ENCODE measurements at places on chromosomes 2 and 18. TPM values are rescaled to one million over a fixed set of nuclear protein-coding genes. Genes with fewer than 3 reads are reported as not detected.

GRCh38 chr2:136767030-136767429 lies 1.7 kb downstream of the THSD7B start:
- no peak for DNase-seq

The PRSS56 gene
- not detected for polyA plus RNA-seq

The FBXO48 gene
- 2.3 TPM for polyA plus RNA-seq

- DNase-seq: no peak
Observed at GRCh38 chr2:133457861-133458260, 110.4 kb downstream of the NCKAP5 start.

GRCh38 chr2:182103526-182103925 lies 117.9 kb downstream of the PPP1R1C start:
- DNase-seq: no peak

The ZC3H15 gene
- polyA plus RNA-seq: 98.7 TPM

DNA sequence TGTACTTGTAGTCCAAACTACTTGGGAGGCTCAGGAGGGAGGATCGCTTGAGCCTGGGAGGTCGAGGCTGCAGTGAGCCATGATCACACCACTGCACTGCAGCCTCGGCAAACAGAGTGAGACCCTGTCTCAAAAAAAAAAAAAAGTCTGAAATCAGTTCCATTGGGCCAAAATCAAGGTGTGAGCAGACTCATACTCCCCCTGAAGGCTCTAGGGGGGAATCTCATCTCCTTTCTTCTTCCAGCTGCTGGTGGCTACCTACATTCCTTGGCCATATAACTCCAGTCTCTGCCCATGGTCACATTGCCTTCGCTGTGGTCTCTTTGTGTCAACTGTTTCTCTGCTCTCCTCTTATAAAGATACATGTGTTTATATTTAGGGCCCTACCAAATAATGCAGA lies 234.0 kb downstream of the LRRTM1 start:
- DNase-seq: no peak

DNA sequence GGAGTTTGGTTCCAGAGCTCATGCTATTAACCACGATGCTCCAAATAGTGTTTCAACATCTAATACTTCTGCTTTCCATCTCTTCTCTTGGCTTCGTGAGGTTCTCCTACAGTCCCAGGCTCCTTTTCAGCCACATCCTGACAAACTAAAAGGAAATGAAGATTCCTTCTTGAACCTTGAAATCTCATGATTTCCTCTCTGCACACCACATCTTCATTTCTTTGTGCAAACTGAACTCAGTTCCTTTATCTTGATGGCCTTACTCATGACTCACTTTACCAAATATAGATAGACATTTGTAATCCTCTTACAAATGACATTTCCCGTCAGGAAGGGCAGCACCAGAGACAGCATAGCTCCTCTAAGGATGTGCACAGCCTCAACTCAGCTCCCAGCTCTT lies 50.0 kb upstream of the ITGA4 start:
- DNase-seq: no peak

GRCh38 chr2:224925061-224925809 lies 117.0 kb downstream of the DOCK10 start:
- DNase-seq: no peak

DNA sequence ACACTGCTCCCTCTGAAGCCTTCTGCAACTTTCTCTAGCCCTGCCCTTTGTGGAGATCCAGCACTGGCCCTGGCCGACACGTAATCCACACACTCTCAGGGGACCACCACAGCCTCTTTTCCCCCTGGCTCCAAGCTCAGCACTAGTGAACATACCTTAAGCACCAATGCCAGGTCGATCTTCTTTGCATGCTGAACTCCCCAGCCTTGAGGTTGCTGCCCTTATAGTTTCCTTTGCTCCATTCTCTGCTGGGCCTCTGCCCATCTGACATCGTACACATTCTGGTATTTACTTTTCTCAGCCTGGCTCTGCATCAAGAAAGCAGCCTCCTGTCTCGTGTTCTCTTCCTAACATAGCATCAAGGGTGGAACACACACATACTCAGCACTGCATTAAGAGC lies 361.5 kb downstream of the LPIN1 start:
- DNase-seq: no peak

The ALPG gene
- 0.04 TPM for polyA plus RNA-seq

The LYG2 gene
- 0.19 TPM for polyA plus RNA-seq

The POTEI gene
- polyA plus RNA-seq: not detected

The GNLY gene
- not detected for polyA plus RNA-seq

The SCN7A gene
- 10.7 TPM for polyA plus RNA-seq

GRCh38 chr2:101832114-101832513 lies 134.6 kb downstream of the MAP4K4 start:
- no peak for DNase-seq

GRCh38 chr2:109110170-109110569 lies 18.8 kb upstream of the SH3RF3 start:
- DNase-seq: no peak

GRCh38 chr2:54384301-54385203 lies 71.6 kb upstream of the SPTBN1 start:
- no peak for DNase-seq

The TAF4B gene
- polyA plus RNA-seq: 6.0 TPM

The LIMS3 gene
- polyA plus RNA-seq: 3.4 TPM
